ENCODE measurements at places on chromosomes 16 and 17.

GRCh38 chr17:2959371-2960130 lies 103.9 kb downstream of the OR1D5 start:
- DNase-seq, result no peak

DNA sequence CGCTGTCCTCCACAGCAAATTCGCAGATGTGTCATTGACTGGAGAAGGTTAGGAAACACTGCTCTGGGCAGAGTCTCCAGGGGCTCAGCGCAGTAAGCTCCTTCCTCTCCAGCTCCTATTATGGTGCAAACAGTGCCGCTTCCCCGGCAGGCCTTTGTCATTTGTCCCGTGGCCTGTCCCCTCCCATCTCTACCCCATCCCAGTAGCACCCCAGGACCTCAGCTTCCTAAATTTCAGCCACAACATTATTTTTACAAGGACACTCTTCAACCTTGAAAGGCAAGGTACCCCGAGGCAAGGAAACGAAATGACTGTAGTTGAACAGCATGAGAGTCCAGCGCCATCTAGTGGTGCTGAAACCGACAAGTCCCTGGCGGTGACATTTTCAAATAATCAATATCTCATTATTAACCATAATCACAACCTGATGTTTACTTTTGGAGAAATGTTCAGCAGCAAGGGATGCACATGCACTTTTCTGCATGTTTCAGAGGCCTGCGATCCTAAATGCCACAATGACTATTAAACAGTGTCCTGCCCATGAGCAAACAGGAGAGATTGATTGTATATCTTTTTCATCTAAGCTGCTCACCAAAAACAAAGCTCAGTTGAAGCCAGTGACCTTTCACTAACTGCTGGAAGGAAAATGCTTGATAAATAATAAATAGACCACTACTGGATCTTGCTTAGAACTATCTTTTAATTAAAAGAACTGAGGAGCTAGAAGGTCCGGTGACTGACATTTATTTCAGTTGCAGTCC lies 16.5 kb downstream of the MRPS23 start:
- peak; percentile 62 for DNase-seq

DNA sequence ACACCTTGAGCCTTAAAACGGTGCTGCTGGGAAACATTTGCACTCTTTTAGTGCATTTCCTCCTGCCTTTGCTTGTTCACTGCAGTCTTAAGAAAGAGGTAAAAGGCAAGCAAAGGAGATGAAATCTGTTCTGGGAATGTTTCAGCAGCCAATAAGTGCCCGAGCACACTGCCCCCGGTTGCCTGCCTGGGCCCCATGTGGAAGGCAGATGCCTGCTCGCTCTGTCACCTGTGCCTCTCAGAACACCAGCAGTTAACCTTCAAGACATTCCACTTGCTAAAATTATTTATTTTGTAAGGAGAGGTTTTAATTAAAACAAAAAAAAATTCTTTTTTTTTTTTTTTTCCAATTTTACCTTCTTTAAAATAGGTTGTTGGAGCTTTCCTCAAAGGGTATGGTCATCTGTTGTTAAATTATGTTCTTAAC lies 4.4 kb downstream of the SOX9 start:
- DNase-seq, result no peak

GRCh38 chr16:73311857-73312723 lies 264.2 kb upstream of the ZFHX3 start:
- no peak for DNase-seq

DNA sequence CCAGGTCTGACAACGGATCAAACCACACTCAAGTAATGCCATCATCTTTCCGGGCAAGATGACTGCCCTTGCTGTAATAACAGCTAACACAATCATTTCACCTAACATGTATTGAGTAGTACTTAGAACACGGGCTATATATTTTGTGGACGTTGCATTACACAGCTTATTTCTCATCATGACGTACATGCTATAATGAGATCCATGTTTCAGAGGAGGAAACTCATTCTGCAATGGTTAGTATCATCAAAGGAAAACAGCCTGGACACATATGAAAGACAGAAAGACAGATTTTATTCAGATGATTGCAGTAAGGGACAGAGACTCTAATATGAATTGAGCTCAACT lies 446.7 kb downstream of the HS3ST3B1 start:
- DNase-seq, result no peak

DNA sequence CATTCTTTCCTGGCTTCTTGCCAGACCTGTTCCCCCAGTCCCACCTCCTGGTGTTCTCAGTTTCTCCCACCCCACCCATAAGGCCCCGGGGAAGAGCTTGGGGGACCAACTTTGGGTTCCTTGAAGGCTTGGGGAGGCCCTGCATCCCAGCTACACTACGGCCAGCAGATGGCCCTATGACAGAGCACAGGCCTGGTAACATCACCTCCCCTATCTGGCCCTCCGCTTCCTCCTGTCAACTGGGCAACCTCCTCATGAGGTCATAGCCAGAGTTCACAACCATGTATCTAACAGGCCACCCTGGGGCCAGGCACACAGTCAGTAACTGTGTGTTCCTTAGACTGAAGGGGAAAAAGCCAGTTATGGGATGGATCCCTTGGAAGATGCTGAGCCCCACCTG lies 31.4 kb downstream of the MYO15A start:
- peak; percentile 29 for DNase-seq

DNA sequence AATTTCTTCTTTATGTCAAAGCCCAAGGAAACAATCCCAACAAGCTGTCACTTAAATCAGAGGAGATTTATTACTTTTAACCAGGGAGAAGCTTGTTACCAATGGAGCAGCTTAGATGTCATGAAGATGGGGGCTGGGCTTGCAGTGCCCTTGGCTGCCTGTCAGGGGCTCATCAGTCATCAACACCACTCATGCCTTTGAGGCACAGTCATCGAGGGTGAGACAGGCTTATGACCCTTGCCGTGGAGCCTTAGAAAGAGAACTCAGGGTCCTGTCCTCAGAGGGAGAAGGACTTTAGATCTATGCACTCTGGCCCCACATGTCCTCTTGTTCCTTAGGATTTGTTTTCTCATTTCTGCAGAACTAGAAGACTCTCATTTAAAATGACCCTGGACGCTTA lies 318.3 kb downstream of the CBLN1 start:
- peak; percentile 80 for DNase-seq
